Right forelimb (tissue), 1 donor: ENCODE measurements at places on chromosomes 2 and 18.

DNA sequence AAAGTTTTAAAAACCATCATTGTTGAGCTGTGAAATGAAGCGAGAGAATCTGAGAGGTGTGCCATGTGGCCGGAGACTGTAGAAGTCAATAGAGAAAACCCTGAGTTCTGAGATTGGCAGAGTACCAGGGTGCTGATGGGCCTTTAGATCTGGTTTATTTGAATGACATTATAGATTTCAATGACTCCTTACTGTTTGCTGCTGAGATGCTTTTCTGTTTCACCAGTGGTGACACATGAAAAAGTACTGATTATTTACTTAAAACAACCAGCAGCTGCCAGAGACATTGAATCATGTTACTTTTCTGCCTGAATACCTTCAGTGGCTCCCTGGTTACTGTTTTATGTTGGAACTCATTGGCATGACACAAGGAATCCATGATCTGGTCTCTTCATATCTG is 602.7 kb upstream of the ZNF804A start:
- no peak for DNase-seq

DNA sequence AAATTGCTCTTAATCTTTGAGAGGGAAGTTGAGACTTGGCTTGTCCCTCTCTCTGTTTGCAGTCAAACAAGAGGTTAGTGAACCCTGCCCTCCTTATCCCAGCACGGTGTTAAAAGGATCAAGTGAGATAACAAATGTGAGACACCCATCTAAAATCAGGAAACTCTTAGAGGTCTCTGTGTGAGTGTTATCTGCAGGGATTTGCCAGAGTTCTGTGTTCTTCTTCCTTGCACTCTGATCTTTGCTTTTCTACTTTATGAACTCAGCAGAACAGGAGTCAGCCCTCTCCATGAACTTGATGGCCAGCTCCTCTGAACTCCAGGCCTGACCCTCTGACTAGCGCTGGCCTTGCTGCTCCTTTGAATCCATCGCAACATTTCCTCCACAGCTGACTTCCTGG is 123.8 kb downstream of the NCKAP5 start:
- DNase-seq, result no peak

- DNase-seq, result no peak
Observed at GRCh38 chr2:42813763-42814162, 21.4 kb upstream of the HAAO start.

- no peak for DNase-seq
Observed at GRCh38 chr2:58006256-58006951, 40.2 kb upstream of the VRK2 start.
